ENCODE measurements at places on chromosomes 11 and 22.
A peak's percentile ranks its signal among the peaks of the same experiment; 100 is the strongest.

DNA sequence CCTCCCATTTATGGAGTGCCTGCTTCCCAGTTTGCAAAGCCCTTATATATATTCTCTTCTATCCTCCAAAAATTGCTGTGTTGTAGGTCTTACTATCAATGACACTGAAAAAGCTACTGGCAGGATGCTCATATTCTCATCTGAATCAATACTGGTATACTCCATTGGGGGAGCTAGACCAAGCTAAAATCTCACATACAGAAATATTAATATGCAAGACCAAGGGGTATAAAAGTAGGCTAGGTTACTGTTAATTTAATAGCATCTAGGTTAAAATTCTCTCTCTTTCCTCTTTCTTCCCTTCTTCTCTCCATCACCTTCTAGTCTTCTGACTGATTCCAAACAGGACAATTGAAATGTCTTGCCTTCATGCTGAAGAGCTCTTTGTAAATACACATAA lies 17.1 kb upstream of the BDNF start:
- no peak for DNase-seq

DNA sequence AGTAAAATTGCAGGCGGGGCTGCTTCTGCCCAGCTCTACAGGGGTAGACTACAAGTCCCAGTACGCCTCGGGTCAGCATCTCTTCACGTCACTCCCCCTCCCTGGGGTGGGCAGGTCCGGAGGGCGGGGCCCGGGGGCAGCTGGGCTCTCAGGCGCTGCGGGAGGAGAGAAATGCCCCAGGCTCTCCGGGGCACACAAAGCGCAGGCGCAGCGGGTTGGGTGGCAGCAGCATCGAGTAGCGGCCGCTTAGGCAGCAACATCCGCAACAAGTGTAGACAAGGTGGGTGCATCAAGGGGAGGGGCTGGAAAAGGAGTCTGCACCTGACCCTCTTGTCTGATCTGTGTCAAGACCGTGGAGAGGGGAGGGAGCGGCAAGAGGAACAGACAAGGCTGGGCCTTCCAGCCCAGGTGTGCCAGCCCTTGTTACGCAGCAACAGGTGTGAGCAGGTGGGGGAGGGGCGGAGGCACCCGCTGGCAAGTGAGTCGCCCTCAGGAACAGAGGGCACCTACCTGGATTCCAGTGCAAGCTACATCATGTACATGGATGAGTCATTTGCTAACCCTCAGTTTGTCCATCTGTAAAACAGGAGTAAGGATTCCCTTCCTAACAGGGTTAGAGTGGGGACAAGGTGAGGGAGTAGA lies 1.2 kb downstream of the PLEKHB1 start:
- no peak for DNase-seq

DNA sequence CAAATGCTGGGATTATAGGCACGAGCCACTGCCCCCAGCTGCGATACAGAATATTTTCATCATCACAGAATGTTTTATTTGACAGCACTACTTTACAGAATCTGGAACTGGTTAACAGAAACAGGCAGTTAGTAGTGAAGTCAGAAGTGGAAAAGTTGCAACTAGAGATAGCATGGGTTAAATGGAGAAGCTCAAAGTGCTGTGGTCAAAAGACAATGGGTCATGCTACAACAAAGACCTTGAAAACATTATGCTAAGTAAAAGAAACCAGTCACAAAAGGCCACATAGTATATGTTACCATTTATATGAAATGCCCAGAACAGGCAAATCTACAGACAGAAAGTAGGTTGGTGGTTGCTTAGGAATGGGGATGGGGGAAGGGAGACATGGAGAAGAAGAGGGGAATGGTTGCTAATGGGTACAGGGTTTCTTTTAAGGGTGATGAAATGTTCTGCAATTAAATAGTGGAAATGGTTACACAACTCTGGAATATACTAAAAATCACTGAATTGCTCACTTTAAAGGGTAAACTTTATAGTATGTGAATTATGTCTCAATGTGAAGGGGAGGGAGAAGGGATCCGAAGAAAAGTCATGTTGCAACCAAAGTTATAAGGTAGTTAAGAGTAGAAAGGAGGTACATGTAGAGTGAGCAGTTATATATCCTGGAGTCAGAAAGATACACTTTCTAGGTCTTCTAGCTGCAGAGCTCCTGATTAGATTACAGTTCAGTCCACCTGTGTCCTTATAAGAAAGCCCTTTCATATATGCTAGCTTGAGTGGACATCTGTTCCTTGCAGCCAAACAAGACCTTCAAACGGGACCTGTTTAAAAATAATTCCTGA lies 46.3 kb upstream of the RAPSN start:
- no peak for DNase-seq

DNA sequence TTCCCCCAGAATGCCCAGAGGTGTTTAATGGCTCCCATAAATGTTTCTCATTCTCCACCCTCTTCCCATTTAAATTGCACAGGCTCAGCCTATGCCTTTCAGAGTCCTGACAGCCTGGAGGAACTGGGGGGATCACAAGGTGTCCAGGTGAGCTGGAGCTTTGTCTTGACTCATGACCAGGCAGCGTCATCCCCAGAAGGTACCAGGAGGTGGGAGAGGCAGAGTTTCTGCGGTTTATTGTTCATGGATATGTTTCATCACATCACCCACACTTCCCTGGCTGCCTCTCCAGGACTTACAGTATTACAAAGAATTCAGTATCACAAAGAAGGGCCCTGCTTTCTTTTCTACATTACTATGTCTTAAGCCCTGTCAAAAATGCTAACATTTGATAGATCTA lies 103.2 kb upstream of the GALNT18 start:
- DNase-seq: no peak

GRCh38 chr22:25057013-25057881 lies 104.7 kb downstream of the KIAA1671 start:
- peak; percentile 48 for DNase-seq
